ENCODE measurements at places on chromosomes 3 and 15.

DNA sequence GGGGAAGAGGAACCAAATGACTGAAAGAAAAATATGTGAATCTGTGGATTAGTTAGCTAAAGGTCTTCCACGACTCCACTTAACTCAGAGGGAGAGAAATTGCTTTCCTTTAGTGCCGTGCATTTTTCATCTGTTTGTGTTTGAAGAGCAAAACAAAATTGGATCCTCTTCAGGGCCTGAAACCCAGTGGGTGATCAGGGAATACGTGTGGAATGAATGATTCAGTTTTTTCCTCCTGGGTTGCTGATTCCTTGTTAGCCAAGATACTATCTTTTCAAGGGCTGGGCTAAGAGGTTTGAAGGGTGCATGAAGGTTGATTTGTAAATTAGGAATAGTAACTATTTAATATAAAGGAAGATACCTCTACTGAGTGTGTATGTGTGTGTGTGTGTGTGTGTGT, 61.0 kb downstream of the TPRG1 start:
- no peak for DNase-seq

DNA sequence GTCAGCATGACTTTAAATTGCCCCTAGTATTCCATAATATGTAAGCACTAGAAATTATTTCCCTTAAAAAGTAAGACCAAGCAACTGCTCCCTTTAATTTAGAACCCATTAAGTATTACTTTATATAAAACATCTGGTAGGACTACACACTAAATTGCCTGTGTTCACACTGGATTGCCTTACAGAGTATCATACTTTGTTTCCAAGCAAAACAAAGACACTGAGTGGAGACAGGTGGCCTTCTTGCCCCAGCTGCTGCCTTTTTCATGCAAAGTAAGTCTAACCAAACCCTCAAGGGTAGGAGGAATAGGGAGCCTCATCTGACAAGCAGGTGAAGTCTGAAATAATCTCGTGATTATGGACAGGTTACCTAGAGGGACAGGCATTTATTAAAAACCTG, 87.3 kb downstream of the PEX5L start:
- no peak for DNase-seq

DNA sequence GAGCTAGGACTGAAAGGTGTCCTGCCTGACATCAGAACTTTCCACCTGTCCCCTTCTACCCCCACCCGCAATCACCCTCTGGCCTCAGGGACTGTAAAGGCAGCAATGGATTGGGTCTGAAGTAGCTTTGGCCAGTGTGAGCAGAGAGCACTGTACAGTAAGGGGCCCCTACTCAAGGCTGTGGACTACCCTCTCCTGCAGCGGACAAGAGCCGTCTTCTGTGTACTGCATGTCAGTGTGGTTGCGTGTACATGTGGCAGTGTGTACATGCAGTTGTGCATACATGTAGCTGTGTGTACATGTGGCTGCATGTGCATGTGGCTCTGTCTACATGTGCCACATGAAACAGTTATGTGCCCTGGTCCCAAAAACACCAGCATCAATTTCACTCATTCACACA, 205.9 kb upstream of the LINGO1 start:
- no peak for DNase-seq

DNA sequence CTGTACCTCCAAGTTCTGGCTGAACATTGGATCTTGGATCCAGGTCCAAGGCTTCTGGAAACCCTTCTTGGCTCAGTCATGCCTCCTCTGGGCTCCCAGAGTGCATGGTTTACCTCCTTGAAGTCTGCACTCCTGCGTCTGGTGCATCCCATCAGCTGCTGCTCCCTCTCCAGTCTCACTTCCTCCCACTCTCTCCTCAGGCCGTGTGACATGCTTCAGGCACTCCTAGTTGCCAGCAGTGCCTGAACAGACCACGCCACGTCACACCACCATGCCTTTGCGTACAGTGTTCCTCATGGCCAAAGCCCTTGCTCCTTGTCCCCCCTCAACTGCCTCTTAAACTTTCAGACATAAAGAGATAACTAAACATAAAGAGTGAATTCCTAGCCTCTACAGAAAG, 5.7 kb downstream of the GPR27 start:
- no peak for DNase-seq

Measured in activated T-cell treated with anti-CD3 and anti-CD28 coated beads for 4 hours (primary cell).